Hematopoietic multipotent progenitor cell treated with erythropoietin and hydrocortisone succinate and interleukin-3 and kit ligand, for 17 days (in vitro differentiated cells): ENCODE measurements at places on chromosomes 12 and 14.

DNA sequence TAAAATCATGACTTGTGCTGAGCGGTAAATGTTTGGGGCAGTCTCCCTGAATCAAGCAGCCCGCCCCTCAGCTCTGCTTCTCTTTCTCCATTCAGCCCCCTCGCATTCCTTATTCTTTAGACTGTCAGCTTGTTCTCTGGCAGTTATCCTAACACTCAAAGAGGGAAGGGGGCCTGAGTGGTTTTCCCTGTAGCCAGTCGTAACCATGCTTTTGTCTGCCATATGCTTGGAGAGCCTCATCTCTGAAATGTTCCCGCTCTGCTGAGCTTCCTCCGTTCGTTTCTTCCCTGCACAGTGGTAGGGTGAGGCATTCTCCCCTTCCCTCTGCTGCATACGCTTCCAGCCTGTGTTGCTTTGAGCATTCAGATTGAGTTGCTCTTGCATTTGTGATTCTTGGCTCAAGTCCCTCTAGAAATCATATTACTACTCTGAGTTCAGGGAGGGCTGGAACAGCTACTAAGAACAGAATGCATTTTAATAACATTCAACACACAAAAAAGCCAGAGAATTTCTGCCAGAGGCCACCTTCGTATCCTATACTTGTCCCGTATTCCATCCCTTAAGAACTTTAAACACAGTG, 119.7 kb downstream of the FBXL14 start:
- DNase-seq = no peak

DNA sequence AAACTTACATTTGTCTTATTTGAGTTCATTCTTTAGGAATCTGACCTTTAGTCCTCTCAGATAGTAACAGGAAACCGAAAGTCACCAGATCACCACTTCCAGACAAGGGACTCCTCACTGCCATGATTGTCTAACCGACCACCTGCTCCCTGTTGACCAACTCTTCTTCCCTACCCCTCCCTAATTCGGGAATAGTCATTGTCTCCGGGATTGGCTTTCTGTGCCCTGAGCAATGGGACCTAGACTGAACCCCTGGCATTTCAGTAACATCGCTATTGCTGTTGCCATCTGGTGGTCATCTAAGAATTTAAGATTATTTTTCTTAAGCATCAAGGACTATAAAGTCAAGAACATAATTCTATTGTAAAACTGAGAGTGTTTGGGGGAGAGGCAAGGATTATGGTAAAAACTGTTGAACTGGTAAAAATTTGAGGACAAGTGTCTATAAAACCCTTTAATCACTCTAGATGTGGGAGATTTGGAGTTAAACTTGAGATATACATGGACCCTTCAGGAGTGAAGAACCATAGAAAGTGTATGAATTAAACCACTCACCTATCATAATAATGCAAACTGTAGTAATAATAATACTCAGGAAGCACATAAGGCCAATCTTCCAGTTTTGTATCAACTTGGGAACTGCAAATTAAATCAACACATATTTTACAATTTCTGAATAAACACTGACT, 6.3 kb downstream of the CLEC2A start:
- peak; percentile 52 for DNase-seq

GRCh38 chr14:65351493-65352194, 60.9 kb upstream of the FUT8 start:
- DNase-seq = no peak

- DNase-seq = no peak
These were observed 6.0 kb upstream of the PCNX1 start for GRCh38 chr14:70901269-70901668.

DNA sequence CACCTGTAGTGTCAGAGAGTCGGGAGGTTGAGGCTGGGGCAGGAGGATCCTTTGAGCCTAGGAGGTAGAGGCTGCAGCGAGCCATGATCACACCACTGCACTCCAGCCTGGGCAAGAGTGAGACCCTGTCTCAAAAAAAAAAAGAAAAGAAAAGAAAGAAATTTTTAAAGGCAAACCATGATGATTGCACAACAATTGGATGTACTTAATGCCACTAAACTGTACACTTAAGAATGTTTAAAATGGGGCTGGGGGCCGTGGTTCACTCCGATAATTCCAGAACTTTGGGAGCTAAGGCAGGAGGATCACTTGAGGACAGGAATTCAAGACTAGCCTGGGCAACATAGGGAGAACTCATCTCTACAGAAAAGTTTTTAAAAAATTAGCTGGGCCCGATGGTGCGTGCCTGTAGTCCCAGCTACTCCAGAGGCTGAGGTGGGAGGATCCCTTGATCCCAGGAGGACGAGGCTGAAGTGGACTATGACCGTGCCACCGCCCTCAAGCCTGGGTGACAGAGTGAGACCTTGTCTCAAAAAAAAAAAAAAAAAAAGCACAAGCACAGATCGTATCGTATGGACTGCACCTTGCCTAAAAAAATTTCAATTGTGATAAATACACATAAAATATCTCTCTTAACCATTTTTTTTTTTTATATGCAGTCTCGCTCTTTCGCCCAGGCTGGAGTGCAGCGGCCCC, 32.7 kb downstream of the JAG2 start:
- no peak for DNase-seq
